ENCODE measurements at places on chromosomes 5 and 9.

GRCh38 chr9:6641056-6641455 lies 4.5 kb downstream of the GLDC start:
- no peak for DNase-seq

DNA sequence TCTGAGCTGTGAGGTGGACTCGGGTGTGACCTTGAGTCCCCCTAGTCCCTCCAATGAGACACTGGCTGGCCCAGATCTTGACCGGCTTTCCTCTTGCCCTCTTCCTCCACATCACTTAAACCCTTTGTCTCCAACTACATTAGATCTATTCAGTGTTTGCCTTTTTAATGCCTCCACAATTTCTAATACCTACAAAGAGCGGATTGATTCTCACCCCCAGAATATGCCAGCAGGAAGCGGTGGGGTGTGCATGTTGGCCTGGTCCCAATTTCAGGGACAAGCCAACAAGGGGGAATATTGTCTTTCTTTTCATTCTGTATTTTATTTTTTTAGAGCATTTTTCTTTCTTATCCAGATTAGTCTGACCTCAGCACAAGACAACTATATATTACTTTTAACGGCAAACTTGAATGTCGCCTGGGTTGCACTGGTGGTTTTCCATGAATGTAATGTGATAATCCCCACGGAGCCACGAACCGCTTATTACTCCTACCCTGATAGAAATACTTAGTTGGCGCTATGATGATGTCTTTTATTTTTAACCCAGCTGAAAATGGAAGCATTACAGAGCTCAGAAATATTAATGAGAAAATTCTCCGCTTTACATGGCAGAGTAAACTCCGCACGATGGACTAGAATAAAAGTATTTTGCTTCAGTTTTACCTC lies 68.5 kb upstream of the MYO10 start:
- no peak for DNase-seq

DNA sequence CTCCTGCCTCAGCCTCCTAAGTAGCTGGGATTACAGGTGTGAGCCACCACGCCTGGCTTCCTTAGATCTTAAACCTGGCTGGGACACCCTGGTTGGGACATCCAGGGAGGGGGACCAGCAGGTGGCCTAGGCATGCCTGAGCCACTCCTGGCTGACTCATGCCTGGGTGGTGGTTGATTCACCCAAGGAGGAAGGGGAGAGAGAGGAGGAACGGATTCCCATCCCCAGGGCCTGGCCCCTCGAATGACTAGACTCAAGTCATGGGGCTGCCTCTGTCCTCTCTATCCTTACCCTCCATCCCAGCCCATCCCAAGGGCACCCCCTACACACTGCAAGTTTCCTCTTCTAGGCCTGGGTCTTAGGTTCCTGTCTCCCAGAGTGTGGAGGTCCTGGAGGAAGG lies 12.7 kb downstream of the EEIG1 start:
- DNase-seq, result no peak

- DNase-seq, result no peak
Measured at GRCh38 chr9:114941376-114941775, 11.0 kb upstream of the TNFSF8 start.

DNA sequence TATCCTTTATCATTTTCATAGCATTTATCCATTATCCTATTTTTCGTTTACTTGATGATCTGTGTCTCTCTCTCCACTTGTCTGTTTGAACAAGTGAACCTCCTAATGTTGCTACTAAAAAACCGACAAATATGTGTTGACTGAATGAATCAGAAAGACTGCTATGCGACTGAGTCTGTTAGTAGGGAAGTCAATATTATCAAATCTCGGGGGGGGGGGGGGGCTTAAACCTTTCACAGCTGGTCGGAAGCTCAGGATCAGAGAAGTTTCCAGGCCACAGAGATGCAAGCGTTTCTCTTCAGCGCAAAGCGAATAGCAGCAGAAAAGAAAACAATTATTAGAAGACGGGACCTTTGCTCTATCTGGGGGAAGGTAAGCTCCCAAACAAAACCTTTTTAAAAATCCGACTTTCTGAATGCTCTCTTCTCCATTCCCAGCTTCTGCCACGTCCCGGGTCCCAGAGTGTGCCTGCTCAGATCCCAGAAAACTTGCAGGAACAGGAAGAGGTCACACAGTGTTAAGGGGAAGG lies 412 bp downstream of the RIOK2 start:
- no peak for DNase-seq

DNA sequence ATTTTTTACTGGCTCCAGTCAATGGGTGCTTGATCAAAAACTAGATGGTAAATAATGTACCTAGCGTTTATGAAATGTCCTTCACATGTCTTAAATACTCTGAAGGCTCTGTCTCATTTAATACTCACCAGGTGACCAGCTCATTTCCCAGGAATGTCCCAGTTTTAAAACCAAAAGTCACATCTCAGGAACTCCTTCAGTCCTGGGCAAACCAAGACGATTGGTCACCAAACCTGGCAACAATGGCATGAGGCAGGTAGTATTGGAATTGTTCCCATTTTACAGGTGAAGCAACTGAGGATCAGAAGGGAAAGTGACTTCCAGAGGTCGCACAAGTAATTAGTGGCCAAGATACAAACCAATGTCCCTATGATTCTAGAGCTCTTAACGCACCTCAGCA lies 27.7 kb downstream of the SMIM23 start:
- no peak for DNase-seq

DNA sequence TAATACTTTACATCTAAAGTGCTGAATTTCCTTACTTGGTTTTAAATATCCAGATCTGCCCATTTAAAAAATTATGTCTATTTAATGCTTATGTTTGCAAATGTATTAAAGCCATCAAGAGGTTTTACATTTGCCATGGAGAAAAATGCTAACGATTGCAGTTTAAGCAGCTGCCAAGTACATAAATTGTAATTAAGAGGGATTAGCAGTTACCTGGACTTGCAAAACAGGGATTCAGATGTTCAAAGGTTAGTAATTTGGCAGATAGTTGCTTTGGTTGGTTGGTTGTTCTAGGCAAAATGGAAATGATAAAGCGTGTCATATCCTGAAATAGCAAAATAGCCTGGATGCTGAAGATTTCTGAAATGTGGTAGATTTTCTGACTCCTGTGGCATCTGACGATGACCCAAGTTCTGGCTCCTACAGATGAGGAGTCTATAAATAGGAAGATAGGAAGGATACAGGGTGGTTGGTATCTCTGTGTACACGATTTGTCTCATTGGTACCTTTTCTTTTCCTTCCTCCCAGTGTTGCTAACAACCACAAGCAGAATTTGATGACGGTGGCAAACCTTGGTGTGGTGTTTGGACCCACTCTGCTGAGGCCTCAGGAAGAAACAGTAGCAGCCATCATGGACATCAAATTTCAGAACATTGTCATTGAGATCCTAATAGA lies 282.9 kb downstream of the NR3C1 start:
- DNase-seq, result no peak

DNA sequence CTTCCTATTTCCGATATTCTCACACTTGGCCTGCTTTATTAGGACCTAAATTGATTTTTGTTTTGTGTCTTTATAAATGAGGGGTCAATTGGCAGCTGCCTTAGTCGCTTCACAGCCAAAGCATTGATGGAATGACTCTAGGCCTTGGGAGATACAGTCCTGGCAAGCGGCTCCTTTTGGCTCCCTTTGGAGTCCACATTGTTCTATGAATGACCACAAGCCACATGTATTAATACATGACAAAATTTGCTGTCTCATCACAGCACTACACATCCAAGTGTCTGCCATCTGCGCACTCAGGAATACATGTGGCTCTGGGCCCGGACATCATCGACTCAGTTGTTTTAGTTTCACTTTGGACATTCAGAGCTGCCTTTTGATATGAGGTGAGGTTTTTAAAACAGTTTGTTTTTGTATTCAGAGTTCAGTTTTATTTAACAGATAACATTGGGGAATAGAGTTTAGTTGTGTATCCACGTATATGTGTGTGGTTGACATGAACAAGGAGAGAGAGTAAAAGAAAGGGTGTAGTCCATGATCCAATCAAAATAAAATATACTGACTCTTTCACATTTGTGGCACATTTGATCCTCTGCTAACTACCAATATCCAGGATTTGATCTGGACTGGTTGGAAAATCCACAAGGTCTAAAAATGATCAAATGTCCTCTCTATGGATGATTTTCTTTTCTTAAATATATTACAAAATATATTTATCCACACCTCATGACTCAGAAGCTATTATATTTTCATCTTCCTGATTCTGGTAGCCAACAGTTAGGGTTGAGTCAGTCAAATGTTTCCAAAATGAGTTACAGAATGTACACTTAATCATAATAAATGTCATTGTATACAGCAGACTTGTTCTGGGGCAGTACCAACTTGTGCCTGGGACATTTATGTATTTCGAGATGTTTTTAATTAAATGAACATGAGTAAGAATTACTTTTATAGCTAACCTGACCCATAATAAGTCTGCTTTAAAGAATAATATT lies 114.0 kb upstream of the MTAP start:
- no peak for DNase-seq

- no peak for DNase-seq
Measured at GRCh38 chr5:94072116-94072515, 330.7 kb upstream of the POU5F2 start.

- no peak for DNase-seq
Measured at GRCh38 chr5:95788493-95788892, 34.0 kb downstream of the GLRX start.

DNA sequence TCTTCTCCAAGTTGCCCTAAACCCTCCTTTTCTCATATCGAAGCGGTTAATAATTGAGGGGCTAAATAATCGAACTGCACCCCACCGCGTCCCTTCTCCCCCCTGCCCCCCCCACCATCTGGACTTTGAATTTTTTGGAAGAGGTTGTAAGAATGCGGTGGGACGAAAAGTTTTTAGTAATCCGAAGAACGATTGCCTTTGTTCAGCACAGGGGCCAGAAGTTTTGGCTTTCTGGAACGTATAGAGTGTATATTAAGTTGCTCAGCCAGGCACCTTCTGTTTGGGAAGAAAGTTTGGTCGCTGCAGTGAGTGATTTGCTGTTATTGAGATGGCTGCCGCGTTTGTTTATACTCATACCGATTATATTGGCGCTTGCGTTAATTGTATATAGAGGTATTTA lies 518 bp downstream of the ERBIN start:
- DNase-seq, result no peak

- DNase-seq, result no peak
Measured at GRCh38 chr5:42642006-42642405, 114.6 kb upstream of the CCDC152 start.

DNA sequence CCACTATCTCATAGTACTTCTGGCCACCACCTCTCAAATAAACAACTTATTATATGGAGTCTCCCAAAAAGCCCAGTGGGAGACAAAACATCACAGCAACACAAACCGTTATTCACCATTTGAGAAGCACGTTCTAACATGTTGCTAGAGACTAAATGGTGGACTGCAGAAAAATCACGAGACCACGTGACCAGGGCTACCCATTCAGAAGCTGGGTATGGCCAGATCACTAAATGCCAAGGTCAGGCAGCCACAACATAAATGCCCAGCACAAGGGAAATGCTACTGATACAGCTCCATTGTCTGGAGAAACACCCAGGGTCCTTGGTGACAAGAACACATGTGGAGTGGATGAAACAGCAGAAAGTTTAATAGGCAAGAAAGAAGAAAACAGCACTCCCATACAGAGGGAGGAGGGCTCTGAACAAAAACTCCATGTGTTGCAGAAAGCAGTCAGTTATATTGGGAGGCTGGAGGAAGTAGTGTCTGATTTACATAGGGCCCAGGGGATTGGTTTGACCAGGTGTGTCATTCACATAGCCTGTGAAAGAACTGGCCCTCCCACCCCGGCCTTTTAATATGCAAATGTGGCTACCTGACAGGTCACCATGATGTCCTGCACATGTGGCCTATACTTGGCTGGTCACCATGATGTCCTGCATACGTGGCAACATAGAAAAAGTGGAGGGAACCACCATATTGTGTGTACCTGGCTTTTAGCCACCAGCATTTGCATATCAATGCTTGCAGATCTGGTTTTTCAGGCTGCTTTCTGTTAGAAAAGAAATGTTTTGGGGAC lies 97.2 kb downstream of the TRIM36 start:
- DNase-seq, result no peak

GRCh38 chr9:136202454-136203407 lies 2.2 kb downstream of the LHX3 start:
- no peak for DNase-seq

DNA sequence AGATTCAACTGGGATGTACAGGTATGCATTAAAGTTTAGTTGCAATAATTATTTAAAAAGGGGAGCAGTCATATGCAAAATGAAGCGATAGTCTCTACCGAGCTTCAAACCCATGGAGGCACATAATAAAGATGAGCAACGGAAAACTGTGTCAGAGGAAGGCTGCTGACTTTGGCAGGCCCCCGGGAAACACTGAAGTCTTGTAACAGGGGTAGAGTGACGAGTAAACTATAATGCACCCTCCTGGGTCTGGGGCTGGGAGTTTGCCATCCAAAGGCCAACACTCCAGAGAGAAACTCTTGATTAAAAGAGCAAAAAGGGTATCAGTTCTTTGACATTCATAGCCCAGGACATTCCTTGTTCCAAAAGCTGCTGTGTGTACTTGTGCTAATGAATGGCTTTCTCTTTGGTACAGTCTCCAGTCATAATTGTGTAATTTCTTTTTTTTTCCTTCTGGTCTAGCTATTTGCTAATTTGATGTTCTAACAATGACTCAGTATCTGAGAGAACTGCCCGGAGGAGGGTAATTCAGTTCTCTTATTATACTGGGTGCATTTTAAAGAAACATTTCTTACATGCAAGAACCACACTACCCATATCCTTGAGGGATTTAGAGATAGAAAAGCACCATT lies 59.2 kb downstream of the TNC start:
- no peak for DNase-seq

DNA sequence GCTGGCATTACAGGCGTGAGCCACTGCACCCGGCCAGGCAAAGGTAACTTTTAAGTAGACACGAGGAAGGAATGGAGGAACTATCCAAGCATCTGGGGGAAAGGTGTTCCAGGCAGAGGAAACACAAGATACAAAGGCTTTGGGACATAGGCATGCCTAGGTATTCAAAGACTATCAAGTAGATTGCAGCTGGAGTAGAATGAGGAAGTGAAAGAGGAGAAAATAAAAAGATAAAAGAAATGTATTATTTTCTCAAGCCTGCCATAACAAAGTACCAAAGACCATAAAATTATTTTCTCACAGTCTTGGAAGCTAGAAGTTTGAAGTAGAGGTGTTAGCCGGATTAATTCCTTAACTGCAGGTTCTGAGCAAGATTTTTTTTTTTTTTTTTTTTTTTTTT lies 39.9 kb upstream of the GRIN3A start:
- no peak for DNase-seq

DNA sequence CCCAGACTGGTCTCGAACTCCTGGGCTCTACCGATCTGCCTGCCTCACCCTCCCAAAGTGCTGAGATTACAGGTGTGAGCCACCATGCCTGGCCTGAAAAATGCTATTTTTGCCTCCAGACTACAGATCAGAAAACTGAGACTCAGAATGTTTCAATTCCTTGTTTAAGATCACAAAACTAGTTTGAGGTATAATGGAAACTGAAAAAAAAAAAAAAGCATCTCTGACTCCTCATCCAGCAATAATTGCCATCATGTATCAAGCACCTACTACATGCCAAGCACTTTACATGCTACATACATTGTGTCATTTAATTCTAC lies 35.6 kb downstream of the PLAC8L1 start:
- no peak for DNase-seq
